ENCODE measurements at places on chromosomes 6 and 20.

DNA sequence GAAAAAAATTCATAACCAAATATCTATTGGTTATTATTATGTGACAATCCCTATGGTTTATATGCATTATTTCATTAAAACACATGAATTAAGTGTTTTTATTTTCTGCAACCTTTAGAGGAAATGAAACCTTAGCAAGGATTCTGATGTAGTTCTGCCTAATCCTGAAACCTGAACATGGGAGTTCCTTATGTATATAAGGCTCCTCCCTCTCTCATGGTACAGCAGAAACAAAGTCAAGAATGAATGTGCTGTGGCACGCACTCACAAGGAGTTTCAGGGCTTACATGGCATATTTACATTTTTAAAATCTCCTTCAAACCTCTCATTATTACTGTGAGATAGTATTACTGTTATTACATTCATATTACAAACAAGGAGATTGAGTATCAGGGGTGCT lies 426.4 kb upstream of the CITED2 start:
- no peak for DNase-seq

- DNase-seq: no peak
These were observed 125.6 kb downstream of the MAFB start for GRCh38 chr20:40563296-40563950.

DNA sequence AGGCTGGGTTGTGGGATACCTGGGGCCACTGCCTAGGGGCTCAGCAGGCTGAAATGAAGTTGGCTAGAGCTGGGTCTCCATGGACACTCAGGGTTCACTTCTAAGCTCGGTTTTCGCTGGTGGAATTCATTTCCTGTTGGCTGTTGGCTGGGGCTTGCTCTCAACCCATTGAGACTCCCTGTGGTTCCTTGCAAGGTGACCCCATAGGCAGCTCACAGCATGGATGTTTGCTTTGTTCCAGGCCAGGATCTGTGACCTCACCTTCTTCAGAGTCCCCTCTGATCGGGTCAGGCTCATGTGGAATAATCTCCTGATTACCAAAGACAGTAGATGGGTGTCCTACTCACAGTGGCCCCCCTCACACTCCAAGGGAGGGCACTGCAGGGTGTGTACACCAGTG lies 229.3 kb downstream of the QKI start:
- DNase-seq: no peak

DNA sequence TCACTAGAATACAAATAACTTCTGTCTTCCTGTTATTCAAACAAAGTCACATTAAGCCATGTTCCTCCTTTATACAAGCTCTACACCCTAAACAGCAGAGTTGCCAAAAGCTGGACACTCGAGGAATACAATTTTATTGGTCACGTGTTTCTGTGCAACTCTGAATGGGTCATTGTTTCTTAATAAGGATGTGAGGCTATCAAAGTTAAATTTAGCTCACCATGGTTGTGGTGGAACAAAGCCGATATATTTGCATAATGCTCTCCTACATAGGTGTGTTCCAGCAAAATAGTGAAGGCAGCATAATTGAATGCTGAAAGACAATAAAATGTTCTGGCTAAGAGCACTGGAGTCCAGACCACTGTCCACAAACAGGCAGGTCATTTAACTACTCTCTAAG lies 36.9 kb upstream of the CD2AP start:
- DNase-seq: no peak

DNA sequence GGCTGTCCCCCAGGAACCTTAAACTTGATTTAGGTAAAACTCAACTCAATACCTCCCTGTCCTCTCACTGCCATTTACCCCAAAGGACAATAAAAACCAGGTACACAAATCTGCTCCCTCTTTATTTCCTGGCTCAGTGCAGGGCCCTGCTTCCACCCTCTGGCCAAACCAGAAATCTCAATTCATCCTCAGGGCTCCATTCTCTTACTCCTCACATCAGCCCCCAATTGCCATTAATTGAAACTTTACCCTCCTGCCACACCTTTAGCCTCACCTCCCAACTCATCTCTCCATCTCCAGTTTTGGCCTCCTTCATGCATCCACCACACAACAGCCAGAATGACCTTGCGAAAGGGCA lies 10.5 kb downstream of the ZBTB2 start:
- no peak for DNase-seq

DNA sequence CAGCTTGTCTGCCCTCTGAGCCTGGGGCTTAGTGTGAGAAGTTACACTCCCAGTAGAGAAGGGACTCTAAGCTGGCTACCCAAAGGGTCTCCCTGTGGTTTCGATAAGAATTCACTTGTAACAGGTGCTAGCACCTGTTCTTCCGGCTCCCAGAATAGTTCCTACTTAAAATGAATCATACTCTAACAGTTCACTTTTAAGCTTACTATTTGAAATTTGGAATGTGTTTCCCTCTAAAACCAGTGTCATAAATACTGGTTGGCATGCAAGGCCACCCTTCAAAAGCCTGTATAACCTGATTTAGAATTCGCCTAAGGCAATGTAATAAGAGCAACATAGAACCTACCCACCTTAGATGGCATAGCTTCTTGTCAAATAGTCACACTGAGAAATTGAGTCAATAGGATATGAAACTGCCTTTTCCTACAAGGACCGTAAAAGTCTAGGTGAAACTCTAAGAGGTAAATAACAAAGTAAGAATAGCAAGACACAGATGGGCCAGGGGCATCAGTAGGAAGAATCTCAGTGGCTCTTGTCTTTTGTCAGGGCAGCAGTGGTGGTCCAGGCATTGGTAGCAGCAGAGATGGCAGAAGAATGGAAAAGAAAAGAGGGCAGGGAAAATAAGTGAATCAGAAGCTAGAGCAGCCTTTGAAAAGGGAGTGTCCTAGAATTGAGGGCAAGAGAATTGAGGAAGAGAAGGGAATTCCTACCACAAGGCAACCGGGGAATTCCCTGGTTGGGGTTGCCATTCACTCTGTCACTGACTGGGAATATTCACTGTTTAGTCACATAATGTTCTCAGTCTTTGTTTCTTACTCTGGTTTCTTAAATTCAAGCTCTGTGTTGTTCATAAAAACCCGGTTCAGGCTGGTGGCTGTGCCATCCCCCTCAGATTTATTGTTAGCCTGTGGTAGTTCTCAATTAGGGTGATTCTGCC lies 91.5 kb downstream of the HIVEP2 start:
- DNase-seq: no peak

All from NCI-H524 (cell line).